ENCODE measurements at places on chromosomes 4 and X.

DNA sequence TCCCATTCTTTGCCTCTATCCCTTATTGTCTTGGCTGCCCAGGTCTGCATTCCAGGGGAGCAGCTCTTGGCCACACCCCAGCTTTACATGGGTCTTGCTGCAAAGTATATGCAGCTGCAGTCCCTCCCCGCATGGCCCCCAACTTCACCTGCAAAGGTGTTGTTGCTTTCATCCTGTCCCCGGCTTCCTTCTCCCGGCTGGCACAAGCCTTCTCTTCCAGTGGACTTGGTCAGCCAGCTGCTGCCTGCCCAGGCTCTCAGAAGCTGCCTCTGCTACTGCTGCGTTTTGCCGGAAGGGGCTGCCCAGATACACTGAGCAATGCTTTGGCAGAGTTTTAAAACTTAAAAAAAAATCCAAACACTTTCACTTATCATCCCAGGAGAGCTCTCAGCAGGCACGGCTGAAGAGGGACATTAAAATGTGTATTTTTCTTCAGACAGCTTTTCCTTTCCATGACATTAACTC is 121.2 kb upstream of the PDLIM3 start:
- peak; percentile 46 for DNase-seq

DNA sequence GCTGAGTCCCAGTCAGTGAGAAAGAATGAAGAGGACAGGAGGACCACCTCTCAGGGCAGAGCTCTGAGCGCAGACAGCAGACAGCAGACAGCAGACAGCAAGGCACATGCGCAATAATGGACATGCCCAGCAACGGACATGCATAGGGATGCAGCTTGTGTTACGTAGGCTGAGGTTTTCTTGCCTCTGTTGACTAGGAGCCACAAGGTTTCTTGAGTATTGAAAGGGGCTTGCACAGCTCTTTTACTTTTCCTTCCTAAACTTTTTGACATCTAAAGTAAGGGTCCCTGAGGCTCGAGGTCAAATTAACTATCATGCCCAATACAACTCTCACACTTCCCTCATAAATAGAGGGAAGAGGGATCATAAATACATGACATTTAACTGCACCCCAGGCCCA is at the start of gene PAGE3:
PAGE3 (minus strand) TSS at position 101 of the 400 bp plus-strand sequence. CDS start 1,013 bp downstream, outside the sequence.
- no peak for DNase-seq

- DNase-seq: peak; percentile 13
These were observed 100.2 kb upstream of the IL13RA1 start for GRCh38 chrX:118627084-118627758.

- no peak for DNase-seq
These were observed 81.3 kb downstream of the STOX2 start for GRCh38 chr4:183986291-183986970.

GRCh38 chrX:65690057-65690855 is 22.8 kb downstream of the MSN start:
- peak; percentile 74 for DNase-seq

GRCh38 chrX:38112566-38112965 is 106.2 kb downstream of the SYTL5 start:
- DNase-seq: no peak

- DNase-seq: no peak
These were observed 86.7 kb downstream of the PTTG2 start for GRCh38 chr4:38046727-38047489.

DNA sequence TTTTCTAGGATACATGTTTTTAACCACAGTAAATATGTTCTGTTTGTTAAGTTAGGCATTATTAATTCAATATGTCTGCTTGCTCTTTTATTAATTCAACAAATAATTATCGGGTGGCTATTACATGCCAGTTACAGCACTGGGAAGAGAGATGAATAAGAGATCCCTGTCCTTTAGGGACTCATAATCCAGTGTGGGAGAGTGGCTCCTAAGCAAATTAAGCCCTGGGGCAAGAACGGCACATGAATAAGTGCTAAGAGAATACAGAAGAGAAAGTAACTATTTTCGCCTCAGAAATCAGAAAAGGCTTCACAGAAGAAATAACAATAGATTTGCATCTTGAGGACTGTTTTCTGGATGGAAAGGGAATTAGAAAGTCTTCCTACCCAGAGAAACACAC is 236.7 kb downstream of the NR3C2 start:
- DNase-seq: no peak

DNA sequence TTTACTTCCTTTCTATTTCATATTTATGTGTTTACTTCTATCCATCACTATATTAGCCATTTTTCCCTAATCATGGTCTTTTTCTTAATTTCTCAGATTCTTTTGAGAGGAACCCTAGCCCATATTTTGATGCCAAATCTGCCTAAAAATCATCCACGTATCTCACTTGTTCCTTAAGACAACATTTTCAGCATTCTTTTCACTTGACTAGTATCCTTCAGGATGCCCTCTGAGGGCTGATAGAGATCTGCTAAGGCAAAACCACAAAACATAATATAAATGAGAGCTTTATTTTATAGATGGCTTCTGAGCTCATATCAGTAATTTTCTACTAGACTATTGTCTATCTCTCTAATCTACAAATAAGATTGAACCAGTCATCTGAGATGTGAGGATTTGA is 341.9 kb downstream of the GPM6A start:
- DNase-seq: peak; percentile 18

DNA sequence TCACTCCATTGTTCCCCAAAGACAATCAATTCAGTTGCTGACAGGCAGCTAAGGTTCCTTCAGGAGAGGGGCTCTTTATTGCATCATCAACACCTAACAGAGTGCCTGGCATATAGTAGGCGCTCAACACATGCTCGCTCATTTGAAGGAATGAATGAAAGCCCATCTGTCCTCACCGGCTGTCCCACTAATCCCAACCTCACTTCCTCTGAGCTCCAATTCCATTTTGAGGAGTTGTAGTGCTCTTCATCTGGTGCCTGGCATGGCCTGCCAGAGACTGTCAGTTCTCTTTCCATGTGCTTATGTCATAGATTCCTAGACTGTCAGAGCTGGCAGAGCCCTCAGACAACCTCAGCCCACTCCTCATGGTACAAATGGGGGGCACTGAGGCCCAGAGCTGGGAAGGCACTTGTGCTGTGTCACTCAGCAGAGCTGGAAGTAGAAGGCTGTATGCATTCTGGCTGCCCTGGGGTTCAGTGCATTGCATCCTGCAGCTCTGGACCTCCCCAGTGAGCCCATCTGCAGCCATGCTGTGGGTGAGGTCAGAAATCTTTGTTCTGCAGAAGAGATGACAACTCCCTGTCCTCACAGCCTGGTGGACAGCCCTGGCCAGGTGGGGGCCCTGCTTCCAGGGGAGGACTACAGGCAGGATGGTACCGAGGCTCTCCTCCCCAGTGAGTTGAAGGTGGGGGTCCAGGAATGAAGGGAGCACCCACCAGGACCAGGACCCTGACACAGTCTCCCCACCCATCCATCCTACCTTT is 134.9 kb upstream of the PJA1 start:
- no peak for DNase-seq

- no peak for DNase-seq
These were observed 25.6 kb downstream of the ZMAT1 start for GRCh38 chrX:101906136-101906796.

DNA sequence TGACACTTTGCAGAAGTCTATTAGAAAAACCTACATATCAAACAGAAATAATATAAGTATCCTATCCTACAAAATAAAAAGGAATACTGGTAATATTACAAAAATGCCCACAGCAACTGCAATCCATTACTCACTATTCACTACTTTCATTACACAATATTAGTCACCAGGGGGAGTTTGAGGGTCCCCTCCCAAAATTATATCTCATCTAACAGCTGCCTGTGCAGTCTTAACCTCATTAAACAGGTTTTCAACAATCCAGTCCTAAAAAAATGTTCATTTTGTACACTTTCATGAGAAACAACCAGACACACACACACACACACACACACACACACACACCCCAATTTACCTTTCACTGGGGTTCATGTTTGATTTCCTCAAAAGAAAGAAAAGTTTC is 2.9 kb downstream of the CLOCK start:
- DNase-seq: no peak

DNA sequence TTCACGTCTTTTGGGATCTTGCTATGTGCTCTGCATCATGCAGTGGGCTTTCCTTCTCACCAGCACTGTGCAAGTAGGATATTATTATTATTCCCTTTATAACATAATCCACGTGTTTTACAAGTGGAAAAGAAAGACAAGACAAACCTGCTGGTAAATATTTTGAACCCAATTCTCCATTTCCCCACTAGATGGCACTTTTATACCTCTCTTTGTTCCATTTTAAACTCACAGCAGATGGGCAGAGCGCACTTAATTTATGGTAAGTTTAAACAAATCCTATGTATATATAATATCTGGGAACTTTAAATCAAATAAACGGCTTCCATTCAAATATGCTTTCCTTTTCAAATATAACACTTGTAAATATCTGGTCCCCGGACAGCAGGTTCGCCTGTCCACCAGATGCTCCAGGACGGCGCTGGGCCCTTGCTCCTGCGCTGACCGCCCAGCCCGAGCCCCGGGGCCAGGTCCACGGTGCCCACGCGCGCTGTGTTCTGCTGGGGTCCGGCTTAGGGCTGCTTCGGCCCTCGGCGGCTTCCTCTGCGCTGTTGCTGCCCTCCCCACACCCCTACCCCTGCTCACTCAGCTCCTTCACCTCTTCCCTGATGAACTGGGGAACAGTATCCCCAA is 31.1 kb downstream of the F11 start:
- DNase-seq: peak; percentile 29

GRCh38 chrX:111831343-111831742 is 44.6 kb upstream of the TRPC5OS start:
- DNase-seq: no peak

DNA sequence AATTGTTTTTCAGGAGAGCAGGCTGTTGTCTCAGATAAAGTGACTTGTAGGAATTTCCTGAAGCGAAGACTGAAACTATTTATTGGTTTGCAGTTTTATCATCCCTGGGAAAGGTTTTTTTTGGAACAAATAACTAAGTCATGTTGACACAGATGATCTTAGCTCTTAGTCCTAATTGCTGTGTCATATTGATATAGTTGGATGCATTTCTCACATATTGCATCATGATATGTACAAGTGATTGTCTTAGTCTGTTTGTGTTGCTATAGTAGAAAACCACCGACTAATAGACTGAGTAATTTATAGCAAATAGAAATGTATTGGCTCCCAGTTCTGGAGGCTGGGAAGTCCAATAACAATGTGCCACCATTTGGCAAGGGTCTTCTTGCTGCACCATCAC is 397.5 kb upstream of the PPP1R2C start:
- no peak for DNase-seq

Measured in mammary epithelial cell (primary cell).